Endodermal cell (in vitro differentiated cells): ENCODE measurements at places on chromosomes 1 and 21. TPM values are rescaled to one million over a fixed set of nuclear protein-coding genes. Genes with fewer than 3 reads are reported as not detected.

- DNase-seq, result no peak
These were observed 40.1 kb upstream of the ADGRL2 start for GRCh38 chr1:81760477-81761097.

- no peak for DNase-seq
These were observed 48.6 kb downstream of the FOXO6 start for GRCh38 chr1:41409825-41410224.

- DNase-seq, result no peak
These were observed 8.3 kb upstream of the C1orf167 start for GRCh38 chr1:11753555-11754208.

- DNase-seq, result no peak
These were observed 7.9 kb downstream of the KLHDC8A start for GRCh38 chr1:205348554-205349487.

DNA sequence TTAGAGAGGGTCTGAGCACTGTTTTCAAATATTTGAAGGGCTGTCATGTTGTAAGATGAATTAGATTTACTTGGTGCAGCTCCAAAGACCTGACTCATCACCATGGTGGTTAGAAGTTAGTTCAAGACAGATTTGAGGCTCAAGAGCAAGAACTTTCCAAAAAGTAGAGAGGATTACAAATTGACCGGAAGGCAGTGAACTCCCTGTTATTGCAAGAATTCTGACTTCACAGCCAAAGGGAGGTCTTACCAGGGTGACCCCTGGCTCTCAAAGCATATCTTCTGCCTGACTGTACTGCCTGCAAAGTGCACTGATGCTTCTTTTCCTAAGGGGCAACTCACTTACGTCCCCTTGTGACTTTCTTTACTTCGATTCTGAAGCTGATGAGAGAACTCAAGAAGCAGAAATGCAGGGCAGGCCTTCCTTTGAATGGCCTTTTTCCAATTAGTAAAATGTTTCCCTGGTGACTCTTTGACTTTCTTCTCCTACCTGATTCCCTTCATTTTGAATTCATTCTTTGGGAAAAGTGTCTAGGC, 86.4 kb downstream of the NAV1 start:
- no peak for DNase-seq

DNA sequence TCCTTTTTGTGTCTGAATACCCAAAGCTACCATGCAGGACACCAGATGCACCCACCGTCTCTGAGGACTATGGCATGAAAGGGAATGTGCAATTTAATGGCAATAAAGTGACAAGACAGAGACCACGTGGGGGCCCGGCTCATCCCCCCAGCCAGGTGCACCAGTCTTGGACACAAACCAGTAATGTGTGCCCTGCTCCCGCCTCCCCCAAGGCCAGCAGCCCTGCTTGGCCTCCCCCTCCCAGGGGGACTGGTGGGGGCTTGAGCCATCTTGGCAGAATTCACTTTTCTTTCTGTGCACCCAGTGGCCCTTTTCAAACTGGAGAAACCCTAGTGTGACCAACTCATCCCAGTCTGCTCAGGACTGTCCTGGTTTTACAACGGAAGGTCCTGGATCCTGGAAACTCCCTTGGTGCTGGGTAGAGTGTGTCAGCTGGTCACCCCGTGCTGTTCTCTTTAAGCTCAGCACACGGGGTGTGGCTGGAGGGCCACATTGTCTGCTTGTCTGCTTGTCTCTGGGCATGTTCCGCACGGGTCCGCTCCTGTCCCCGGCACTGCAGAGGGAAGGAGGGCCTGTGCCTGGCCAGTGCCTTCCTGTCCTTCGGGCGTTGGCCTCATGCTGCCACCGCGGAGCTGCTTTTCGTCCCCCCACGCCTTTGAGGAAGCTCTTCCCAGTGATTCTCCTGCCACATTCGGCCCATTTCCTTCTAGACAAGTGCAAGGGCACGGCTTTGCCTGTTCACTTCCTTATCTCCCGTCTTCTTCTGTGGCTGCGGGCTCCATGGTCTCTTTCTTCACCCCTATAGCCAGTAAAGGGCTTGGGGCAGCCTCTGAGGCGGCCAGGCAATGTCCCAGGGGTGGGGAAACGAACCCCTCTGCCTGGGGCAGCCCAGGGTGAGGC, 45.8 kb upstream of the TTC34 start:
- DNase-seq, result no peak

DNA sequence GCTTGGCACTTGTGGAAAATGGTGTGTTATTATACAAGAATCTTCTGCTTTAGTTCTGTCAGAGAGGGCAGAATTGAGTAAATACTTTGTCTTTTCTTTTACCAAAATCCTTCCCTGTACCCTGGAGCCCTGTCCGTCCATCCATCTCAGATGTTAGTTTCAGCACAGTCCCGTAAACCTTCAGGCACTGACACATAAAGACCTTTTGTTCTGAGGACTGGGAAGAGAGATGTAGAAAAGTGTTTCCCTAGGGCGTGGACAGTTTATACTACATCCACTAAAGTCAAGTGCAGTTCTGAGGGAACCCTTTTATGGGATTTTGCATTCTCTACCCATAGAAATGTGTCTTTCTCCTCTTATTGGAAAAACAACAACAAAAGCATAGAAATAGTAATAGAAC, 162.4 kb downstream of the PDE4B start:
- DNase-seq, result no peak

GRCh38 chr1:156421939-156422601, 53.1 kb downstream of the RHBG start:
- DNase-seq, result peak; percentile 86

GRCh38 chr1:78483903-78484302, 6.9 kb upstream of the PTGFR start:
- DNase-seq, result peak; percentile 76

GRCh38 chr1:182450087-182450486, at the start of gene RGSL1:
RGSL1 (plus strand) TSS chr1:182450146; CDS start chr1:182450166, 20 bp downstream.
- no peak for DNase-seq

GRCh38 chr1:96966536-96967138, 245.1 kb downstream of the PTBP2 start:
- peak; percentile 92 for DNase-seq

DNA sequence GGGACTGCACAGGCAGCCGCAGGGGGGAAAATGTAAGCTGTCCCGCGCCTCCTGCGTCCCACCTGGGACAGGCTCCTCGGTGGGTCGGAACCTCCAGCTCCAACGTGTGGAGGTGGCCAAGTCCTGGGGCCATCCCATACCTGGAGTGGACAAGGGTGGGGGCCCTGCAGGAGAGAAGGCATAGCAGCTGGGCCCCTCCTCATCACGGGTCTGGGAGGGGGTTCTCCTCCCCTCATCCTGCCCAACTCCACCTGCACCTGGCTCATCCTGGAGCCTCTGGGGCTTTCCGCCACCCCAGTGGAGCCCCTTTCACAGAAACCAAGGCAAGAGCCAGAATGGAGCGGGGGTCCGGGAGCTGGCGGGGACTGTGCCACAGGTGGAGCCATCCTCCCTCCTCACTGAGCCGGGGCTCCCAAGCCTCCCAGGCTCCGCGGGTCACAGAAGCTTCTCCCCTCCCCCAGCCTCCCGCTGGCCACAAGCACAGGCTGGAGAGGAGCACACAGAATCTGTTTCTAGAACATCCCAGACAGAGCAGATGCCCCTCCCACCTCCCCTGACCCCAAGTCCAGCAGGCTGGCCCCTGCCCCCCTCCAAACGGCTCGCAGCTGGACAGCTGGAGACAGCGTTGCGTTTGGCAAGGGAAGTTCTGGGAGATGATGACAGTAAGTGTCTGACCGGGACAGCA, 65.8 kb downstream of the MEGF6 start:
- peak; percentile 70 for DNase-seq

DNA sequence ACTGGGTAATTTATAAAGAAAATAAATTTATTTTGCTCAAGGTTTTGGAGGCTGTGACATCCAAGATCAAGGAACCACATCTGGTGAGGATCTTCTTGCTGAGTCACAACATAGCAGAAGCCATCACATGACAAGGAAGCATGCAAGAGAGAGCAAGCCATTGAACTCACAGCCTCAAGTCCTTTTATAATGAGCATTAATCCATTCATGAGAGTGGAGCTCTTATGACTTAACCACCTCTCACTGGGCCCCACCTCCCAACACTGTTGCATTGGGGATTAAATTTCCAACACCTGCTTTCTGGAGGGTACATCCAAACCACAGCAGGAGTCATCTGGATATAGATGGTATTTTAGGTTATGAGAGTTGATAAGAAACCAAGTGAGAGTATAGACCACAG, 20.6 kb upstream of the EGLN1 start:
- DNase-seq, result no peak

Gene CALML6
- total RNA-seq, result 0.75 and 1.4 TPM in 2 replicates

Gene ATP13A2
- total RNA-seq, result 62.8 and 69.4 TPM in 2 replicates

Gene MANEAL
- total RNA-seq, result 9.3 and 9.6 TPM in 2 replicates

Gene RGS16
- 12.7 to 19.4 TPM (median 18.5 TPM) in 3 replicates for total RNA-seq

Gene LAPTM5
- total RNA-seq, result 0.25 TPM in 1 of 2 replicates, not detected in the other

Gene TTLL7
- total RNA-seq, result 3.7 to 6.2 TPM (median 5.2 TPM) in 3 replicates
